CD4-positive, alpha-beta T cell treated with Interleukin-6 at 100 ng/mL for 8 hours (primary cell): ENCODE measurements at places on chromosomes 1 and 21.

- no peak for DNase-seq
These were observed 2.4 kb downstream of the ATP2B4 start for GRCh38 chr1:203629016-203629506.

- DNase-seq: no peak
These were observed 95.6 kb downstream of the RGS2 start for GRCh38 chr1:192904438-192904895.

DNA sequence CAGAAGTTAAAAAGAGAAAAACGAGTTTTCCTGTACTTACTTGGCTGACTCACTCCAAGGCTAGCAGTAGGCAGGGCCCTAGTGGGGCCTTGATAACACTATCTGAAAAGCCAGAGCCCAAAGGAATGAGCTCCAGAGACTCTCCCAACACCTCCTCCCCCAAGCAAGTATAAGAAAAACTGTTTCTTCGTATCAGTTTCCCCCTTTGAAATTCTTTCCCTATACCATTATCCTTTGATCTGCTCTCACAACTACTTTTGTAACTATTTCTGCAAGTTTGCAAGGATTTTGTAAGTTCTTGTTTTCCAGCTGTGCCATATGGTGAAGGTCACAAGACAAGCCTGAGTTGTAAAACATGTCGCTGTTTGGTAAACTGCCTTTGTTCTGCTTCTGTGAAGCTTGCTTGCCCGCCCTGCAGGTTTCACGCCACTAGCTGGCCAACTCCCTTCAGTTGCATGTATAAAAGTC lies 36.5 kb upstream of the KCNJ15 start:
- no peak for DNase-seq

DNA sequence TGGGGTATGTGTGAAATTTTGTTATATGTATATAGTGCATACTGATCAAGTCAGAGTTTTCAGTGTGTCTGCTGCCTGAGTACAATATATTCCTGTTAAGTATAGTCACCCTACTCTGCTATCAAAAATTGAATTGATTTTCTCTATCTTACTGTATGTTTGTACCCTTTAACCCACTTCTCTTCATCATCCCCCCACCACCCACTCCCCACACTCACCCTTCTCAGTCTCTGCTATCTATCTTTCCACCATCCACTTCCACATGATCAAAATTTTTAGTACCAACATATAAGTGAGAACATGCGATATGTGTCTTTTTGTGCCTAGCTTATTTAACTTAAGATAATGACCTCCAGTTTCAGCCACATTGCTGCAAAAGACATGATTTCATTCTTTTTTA lies 4.2 kb downstream of the LY9 start:
- no peak for DNase-seq

- DNase-seq: no peak
These were observed 89.2 kb upstream of the COL6A1 start for GRCh38 chr21:45892156-45892915.

DNA sequence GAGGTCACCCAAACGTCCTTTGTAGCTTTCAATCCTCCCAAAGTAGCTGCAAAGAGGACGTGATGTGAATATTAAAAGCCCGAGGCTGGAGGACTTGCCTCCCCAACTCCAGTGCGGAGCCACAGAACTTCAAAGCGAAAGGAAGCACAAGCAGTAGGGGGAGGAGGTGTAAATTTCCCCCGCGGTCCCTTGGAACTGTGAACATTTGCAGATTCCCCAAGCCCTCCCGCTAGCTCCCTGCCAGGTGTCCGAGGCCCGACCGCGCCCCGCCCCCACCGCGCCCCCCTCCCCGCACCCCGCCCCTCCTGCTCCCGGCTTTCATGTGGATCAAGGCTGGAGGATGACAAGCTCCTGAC lies 41.5 kb upstream of the HAO2 start:
- peak; percentile 2 for DNase-seq

DNA sequence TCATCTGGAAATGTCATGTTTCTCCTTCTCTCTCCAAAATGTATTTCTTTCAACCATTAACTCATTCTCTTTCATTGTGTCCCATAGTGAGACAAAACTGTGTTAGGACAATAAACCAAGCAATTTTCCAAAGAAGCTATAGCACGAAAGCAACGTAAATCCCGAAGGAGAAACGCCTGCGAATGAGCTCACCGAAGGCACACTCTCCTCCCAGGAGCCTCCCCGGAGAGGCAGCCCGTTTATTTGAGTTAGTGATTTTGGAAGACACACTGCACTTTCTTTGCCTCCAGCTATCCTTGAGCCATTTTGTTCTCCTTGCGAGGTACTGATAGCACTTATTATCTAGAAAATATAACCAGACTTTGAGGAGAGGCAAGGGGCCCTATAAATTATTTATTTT lies 41.2 kb downstream of the RSPH1 start:
- DNase-seq: no peak

DNA sequence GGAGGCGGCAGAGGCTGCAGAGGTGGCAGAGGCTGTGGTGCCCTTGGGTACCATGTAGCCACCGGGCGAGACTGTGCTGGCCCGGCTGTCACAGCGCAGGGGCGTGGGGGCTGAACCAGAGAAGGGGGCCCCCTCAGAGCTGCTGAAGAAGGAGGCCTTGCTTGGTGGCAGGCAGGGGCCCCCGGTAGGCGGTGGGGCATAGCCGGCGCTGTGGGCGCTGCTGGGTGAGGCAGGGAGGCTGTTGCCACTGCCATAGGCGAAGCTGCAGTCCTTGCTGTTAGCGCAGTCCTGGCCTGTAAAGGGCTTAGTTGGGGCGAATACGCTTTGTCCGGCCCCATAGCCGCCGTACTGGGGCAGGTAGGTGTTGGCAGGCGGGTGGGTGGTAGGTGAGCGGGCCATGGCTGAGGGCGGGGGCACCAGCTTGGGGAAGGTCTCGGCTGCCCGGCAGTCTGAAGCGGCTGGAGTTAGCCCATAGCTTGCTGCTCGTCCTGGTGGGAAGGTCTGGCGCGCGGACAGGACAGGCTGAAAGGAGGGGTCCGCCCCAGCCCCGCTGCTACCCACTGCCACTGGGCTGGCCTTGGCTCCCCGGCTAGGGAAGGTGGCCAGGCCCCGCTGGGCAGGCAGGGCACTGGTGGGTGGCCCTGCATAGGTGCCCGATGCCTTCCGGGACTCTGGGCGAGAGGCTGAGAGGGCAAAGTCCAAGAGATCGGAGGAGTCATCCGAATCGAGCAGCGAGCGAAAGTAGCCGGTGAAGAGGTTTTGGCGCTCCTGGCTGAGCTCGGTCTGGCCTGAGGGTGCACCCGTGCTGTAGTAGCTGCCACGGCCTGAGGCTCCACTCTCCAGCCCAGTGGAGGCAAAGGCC lies 54.9 kb downstream of the AHDC1 start:
- DNase-seq: no peak

DNA sequence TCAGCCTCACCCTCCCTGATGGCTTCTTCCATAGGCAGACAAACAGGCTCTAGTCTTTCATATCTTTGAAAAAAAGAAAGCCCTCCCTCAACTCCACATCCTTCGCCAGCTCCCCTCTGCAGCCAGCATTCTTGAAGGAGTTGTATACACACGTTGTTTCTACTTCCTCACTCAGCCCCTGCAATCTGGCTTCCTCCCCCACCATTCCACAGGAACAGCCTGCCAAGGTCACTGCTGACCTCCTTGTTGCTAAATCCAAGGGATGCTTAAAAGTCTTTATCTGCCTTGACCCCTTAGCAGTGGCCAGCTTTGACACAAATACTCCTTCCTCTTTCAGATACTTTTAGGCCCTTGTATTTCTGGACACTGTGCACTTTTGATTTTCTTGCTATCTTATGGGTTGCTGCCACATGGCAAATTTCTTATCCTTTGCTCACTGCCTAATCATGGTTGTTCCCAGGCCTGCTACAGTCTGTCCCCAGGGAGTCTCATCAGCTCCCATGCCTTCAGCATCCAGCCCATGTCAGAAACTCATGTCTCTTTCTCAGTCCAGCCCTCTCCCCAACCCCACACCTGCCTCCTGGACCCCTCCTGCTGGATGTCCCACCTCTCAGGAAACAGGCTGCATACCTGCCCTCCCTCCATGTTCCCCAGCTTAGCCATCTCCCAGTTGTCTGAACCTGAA lies 8.3 kb downstream of the FAM229A start:
- no peak for DNase-seq

DNA sequence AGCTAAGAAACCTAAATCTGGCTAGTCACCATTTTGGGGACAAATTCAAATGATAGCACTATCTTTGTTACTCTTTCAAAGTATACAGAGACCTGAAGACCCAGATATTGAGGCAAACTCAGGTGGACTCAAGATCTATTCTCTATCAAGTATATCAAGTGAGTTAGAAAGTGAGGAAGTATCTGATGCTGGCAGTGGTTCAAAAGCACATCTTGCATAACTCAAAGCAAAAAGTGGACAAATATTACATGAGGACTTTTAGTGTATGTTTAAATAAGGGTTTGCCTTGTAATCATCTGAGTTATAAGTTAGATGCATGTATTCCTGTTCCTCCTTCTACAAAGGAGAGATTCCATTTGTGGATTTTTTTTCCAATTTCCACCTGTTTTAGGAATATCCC lies 338.4 kb downstream of the DISC1 start:
- no peak for DNase-seq

DNA sequence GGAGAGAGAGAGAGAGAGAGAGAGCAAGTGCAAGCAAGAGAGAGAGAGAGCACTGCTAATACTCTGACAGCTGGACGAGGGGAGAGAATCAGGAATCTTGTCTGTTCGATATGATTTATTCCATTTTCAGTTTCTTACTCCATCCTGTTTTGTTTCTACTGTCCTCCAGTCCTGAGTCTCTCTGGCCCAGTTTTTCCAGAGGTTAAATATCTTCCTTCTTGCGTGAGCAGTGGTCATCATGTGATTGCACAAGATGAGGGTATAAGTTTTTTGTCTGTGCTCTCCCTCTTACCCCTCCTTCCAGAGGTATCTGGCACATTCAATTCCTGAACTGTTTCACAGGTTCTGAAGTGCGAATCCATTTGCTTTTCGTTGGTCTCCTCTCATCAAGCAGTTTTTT lies 16.8 kb downstream of the UBE2U start:
- no peak for DNase-seq

- DNase-seq: no peak
These were observed 1.6 kb downstream of the SRSF11 start for GRCh38 chr1:70222716-70223235.

- no peak for DNase-seq
These were observed 62.0 kb upstream of the RASAL2 start for GRCh38 chr1:178031856-178032320.

GRCh38 chr1:118184739-118185083 lies 317 bp downstream of the SPAG17 start:
- no peak for DNase-seq

DNA sequence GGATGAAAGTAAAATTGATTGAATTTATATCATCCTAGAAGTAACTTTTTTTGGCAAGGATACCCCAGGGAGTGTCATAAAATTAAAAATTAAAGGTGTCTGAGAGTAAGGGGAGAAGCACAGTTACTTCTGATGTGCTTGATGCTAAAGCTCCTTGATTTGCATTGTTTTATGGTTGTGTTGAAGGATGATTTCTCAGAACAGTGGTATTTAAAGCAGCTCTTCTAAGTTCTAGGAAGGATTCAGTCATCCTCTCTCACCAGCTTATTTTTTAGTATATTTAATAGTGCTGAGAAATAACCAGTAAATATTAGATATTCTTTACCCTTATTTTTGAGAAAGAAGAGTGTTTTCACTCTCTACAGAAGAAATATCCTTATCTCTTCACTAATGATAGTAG lies 93.0 kb downstream of the FGGY start:
- DNase-seq: no peak

GRCh38 chr1:27303509-27303908 lies 18.5 kb upstream of the TMEM222 start:
- no peak for DNase-seq

DNA sequence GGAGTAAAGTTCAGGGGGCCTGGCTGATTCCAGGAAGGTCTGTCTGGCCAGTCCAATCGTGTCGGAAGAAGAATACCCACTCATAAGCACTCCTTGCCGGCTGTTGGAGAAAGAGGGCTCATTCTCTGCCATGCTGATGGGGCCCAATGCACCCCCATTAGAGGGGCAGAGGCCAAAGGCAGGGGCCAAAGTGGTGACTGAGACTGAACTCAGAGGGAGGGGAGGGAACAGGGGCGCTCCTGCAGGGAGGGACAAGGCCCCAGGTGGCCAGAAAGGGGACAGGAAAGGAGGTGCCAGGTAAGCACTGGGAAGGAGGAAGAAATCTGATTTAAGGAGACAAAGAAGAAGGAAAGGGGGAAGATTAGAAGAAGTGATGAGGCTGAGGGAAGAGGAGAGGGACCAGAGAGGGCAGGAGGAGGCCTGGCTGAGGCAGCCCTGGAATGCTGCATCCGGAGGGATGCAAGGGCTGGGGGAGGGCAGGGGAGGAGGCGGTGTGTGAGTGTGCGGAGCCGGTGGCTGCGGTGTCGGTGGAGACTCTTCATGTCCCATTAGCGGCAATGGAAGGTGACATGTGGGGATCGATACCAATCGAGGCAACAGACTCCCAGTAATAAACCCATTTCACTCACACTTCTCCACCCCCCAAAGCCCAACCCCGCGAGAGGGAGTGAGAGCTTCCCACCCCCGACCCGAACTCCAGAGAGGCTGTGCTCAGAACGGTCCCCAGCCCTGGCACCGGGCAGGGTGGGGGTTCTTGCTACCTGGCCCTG lies 12.0 kb upstream of the ETV3L start:
- DNase-seq: no peak

DNA sequence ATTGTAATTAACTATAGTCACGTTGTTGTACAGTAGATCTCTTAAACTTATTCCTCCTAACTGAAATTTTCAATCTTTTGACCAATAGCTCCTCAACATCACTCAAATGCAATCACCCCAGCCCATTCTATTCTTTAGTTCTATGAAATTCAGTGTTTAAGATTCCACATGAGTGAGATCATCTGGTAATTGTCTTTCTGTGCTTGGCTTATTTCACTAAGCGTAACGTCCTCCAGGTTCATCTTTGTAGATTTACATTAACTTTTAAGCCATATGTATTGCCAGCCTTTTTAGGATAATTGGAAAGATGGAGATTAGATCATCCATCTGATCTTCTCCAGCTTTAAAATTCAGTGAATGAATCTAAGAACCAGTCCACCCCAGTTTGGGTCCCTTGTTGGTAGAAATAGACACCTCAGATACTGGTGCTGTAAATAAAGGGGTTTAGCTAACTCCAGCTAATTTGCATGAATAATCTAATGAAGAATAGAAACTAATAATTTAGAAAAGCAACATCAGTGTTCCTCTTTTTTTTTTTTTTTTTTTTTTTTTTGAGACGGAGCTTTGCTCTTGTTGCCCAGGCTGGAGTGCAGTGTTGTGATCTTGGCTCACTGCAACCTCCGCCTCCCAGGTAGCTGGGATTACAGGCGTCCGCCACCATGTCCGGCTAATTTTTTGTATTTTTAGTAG lies 7.0 kb downstream of the S100A10 start:
- no peak for DNase-seq

GRCh38 chr1:15299179-15299578 lies 52.2 kb downstream of the FHAD1 start:
- no peak for DNase-seq

- no peak for DNase-seq
These were observed 57.8 kb downstream of the EPB41 start for GRCh38 chr1:28971980-28972771.

DNA sequence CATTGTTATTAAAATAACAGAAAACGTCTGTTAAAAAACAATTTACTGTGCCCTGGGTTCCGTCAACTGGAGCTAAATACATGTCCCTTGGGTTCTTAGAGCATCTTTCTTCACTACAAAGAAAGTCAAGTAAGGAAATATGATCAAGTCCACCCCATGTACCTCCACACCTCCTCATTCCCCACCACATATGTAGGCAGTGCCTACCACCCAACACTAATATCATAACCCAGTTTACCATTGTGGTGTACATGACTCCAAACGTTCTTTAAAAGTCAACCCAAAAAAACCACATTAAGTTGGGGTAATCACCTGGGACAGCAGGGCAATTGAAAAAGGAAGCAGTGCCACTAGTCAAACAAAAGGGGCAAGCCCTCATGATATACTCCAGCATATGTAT lies 7.8 kb upstream of the LRRC52 start:
- DNase-seq: no peak
